WERI-Rb-1 (cell line): ENCODE measurements at places on chromosomes 11 and 22.

GRCh38 chr11:129260750-129261149 is 68.6 kb upstream of the ARHGAP32 start:
- DNase-seq = no peak

DNA sequence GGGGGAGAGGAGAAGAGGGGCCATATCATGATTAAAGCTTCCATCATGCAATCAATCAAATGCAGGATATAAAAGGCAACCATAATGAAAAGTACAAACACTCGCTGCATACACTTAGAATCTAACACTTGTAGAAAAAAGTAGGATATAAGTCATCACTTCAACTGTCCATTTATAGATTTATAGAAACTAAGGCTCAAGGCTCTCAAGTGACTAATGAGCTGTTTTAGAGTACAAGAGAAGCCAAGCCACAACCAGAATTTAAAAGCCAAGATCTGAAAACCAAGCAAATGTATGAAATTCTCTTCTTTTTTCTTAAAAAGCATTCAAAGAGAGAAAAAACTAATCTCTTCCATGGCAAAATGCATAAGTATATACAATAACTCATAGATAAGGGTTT is 160.2 kb upstream of the BLID start:
- DNase-seq = no peak

DNA sequence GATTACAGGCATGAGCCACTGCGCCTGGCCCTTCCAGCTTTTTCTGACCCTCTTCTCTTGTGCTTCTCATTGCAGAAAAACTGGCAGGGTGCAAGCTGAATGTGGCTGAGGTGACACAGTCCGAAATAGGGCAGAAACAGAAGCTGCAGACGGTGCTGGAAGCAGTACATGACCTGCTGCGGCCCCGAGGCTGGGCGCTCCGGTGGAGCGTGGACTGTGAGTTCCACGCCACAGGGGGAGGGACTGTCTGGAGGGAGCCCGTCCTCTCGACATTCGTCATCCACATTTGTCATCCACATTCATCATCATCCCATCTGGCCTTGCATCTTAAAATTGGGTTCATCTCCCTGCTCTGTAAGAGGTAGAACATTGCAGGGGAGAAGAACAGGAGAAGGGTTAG is 49.3 kb upstream of the PARVG start:
- no peak for DNase-seq

- DNase-seq = peak; percentile 67
Measured at GRCh38 chr11:82864268-82864667, 36.0 kb downstream of the PRCP start.

GRCh38 chr11:72300268-72300667 is 56.3 kb upstream of the PHOX2A start:
- DNase-seq = no peak

- DNase-seq = no peak
Measured at GRCh38 chr11:123892031-123892430, 6.6 kb upstream of the TMEM225 start.

DNA sequence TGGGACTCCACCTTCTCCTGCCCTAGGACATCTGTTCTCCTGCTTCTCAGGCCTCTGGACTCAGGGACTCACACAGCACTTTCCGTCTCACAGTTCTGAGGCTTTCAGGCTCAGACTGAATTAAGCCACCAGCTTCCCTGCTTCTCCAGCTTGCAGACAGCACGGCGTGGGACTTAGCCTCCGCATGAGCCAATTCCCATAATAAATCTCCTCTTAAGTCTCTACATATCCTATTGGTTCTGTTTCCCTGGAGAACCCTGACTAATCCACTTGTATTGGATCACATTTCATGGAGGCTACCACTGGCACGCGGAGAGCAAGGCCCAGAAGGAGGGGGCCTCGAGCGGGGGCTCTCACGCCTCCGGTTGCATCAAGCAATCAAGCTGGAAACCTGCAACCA is 1313.6 kb downstream of the TBC1D22A start:
- peak; percentile 91 for DNase-seq

GRCh38 chr11:91248199-91248807 is 976.3 kb upstream of the FAT3 start:
- DNase-seq = peak; percentile 33

- DNase-seq = no peak
Measured at GRCh38 chr11:13368041-13368446, 90.5 kb downstream of the BMAL1 start.

- DNase-seq = no peak
Measured at GRCh38 chr11:2572491-2573239, 127.1 kb downstream of the KCNQ1OT1 start.

DNA sequence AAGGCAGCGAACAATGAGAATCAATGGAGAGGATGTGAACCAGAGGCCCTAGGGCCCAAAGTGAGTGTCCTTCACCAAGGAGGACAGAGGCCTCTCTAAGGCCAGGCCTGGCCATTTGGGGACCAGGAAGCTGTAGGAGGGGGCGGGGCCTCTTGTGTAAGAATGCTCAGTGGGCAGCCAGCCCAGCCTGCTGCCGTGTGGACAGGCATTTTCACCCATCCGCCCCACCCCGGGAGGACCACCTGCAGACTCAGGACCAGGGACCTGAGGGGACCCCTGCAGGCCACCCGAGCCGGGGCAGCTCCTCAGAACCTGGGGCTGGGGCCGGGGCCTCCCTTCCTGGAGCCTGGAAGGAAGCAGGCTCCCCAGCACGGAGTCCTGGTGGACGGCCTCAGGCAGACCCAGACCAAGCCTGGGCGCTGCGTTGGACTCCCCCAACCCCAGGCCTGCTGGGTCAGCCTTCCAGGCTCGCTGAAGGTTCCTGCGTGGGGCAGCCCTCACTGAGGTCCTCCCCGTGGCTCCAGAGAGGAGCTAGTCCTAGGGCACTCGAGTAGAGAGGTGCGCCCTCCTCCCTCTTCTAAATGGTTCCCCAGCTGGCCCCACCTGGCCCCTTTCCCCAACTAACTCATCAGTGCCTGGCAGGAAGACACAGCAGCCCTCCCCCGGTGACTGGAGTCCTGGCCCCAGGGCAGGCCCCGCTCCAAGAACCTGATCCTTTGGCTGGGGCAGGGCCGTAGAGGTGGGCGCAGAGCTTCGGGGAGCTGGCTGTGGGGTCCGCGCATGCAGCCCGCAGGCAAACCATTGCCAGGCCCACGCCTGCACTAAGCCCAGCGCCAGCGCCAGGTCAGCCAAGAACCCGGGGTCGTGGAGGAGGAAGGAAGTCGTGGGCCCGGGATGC is 1.5 kb upstream of the TRABD start:
- DNase-seq = peak; percentile 42

- DNase-seq = peak; percentile 42
Measured at GRCh38 chr22:19765477-19766239, 5.1 kb downstream of the TBX1 start.

DNA sequence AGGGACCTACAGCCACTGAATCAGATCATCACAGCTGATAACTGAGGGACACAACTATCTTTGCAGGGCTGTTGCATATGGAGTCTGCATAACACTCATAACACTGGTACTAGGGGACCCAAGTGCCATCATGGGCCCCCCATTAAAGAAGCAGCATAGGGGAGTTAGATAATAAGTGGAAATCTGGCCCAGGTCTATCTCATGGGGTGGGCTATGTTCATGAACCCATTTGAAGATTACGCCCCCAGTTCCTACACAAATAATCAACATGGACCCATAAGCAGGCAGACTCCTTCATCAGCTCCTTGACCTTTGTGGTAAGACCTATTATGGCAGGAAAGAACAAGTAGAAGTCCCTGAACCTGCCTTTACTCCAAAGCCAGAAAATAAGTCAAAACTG is 48.8 kb downstream of the ASCL2 start:
- DNase-seq = no peak

- DNase-seq = peak; percentile 56
Measured at GRCh38 chr11:46237248-46238077, 40.0 kb upstream of the CREB3L1 start.

DNA sequence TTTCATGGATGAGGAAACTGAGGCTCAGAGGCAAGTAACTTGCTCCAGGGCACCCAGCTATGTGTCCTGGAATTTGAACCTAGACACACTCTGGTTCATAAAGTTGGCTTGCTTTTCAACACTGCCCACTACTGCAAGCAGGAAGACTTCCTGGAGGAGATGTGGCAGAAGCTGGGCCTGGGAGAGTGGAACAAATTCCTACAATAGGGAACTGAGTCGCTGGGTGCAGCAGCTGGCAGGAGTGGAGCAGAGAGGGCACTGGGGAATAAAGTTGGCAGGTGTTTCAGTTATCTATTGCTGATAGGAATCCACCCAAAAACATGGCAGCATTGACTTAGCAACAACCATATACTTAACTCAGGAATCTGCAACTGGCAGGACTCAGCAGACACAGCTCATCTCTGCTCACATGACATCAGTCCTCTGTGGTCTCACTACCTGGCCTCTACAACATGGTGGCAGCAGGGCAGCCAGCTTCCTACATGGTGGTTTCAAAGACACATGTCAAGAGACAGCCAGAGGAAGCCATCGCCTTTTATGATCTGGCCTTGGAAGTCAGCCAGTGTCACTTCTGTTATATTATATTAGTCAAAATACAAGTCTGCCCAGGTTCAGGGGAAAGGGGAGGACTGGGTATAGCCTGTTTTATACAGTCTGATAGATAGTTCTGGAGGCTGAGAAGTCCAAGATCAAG is 10.6 kb upstream of the CARD10 start:
- no peak for DNase-seq

- DNase-seq = no peak
Measured at GRCh38 chr11:32087597-32087996, 3.3 kb upstream of the RCN1 start.

- no peak for DNase-seq
Measured at GRCh38 chr11:115469361-115469760, 34.9 kb downstream of the CADM1 start.

DNA sequence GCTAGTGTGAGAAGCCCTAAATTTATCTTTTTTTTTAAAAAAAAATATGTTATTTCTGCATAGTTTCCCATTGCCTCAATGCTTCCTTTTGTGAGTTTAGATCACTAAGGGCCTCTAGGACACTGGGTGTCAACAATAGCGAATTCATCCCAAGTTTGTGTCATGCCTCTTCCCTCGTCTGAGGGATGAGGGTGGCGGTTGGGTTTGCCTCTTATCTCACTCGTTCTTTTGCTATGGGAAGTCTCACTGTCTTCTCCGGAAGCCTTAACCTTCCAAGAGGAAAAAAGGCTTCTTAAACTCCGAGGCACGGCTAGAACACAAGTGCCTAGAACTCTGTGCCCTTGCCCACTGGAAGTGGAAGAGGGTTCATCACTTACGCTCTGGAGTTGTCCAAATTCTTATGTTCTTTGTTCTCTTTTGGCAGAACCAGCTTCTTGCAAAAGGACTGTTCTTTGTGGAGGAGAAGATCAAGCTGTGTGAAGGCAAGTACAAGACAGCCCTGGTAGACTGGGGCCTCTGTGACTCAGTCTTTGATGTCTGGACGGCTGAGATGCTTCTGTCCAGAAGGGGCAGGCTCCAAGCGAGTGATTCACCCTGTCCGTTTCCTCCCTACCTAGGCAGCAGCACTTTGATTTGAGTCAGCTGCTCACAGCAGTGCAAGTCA is 78.5 kb downstream of the TRAF6 start:
- DNase-seq = no peak

DNA sequence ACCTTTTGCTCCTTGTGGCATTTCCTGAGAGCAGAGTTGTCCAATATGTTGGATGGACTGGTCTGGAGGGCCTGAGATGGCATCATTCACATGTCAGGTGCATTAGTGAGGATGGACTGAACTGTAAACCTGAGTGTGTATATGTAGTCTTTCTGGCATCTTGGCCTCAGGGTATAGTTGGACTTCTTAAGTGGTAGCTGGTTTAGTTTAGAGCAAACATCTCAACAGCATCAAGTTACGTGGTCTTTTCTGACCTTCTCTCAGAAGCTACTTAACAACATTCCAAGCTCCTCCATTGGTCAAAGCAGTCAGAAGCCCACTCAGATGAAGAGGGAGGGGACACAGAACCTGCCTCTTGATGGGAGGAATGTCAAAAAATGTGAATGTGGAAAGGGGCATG is 829.9 kb downstream of the METTL15 start:
- DNase-seq = no peak

DNA sequence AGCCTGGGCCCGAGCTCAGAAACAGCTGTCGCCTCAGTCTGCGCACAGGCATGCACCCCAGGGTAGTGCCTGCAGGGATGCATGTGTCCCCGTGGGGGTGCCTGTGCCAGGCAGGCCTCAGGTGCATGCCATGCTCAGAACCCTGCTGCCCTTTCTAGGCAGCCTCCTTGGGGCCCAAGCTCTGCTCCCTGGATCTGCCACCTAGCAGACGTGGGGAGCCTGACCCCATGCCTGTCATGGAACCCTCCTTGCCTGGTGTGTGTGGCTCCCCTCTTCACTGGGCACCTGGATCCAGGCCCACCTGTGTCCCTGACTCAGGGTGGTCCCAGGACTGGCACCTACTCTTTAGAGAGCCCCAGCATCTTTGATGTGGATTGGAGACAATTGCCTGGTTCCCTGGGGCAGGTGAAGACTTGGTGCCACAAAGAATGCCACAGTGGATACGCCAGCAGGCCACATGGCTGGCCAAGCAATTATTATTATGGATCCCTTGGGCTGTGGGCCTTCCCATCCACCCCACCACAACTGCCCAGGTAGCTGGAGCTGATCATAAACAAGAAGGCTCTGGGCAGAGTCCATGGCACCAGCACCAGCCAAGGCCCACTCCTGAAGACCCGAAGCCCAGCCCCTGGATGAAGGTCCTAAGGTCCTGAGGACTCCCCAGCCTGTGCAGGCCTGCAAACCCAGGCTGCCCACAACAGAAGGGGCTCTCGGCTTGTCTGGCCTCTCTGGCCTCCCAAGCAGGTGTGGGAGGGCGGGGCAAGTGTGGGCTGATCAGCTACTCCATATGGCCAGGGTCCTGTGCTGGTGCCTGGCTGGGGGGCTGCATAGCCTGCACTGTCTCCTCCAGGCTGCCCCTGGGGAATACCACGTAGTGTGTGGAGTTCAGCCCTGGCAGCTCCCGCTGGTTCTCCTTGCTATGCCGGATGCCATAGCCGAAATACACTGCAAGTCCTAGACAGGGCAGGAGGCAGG is 3.8 kb downstream of the SLC7A4 start:
- DNase-seq = peak; percentile 81

- DNase-seq = no peak
Measured at GRCh38 chr11:62433904-62434276, 15.1 kb downstream of the SCGB1A1 start.

DNA sequence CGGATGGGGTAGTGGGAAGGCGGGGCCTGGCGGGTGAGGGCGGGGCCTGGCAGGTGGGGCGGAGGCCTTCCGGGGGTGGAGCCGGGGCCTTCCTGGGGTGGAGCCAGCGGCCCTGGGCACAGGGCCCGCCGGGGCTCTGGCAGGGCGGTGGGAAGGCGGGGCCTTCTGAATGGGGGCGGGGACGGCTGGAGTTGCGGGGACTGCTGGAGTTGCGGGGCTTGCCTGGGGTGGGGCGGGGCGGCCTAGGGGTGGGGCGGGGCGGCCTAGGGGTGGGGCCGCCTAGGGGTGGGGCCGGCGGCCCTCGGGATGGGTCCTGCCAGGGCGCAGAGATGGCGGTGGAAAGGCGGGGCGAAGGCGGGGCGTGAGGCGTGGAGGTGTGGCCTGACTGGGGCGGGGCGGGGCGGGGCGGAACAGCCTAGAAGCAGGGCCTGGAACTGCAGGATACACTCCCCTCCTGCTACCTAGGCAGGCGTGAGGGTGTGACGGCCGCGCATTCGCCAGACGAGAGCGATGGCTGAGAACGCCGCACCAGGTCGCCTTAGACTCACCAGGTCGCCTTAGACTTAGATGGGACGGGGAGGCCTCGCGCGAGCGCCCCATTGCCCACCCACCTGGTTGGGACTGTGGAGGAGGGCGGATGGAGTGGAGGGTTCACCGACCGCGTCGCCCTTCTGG is 19.3 kb downstream of the RRP7A start:
- DNase-seq = no peak
